BE2C (cell line): ENCODE measurements at places on chromosomes 3 and 15.

DNA sequence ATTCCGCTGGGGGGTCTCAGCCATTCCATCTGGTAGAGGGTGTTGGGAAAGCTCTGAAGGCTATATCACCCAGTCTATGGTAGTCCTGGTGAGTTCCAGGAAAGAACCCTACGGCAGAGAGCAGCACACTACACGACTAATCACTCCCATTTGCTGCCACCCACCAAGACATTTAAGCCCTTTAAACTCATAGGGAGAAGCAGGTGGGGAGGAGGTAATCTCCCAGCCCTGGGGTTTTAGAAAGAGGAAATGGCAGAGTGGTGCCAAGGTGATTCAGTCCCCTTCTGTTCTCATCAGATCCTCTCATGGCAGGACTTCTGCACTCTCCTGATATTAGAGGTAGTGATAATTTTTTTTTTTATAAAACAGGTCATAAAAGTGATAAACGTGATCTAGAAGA lies 10.6 kb upstream of the VWA5B2 start:
- no peak for DNase-seq

DNA sequence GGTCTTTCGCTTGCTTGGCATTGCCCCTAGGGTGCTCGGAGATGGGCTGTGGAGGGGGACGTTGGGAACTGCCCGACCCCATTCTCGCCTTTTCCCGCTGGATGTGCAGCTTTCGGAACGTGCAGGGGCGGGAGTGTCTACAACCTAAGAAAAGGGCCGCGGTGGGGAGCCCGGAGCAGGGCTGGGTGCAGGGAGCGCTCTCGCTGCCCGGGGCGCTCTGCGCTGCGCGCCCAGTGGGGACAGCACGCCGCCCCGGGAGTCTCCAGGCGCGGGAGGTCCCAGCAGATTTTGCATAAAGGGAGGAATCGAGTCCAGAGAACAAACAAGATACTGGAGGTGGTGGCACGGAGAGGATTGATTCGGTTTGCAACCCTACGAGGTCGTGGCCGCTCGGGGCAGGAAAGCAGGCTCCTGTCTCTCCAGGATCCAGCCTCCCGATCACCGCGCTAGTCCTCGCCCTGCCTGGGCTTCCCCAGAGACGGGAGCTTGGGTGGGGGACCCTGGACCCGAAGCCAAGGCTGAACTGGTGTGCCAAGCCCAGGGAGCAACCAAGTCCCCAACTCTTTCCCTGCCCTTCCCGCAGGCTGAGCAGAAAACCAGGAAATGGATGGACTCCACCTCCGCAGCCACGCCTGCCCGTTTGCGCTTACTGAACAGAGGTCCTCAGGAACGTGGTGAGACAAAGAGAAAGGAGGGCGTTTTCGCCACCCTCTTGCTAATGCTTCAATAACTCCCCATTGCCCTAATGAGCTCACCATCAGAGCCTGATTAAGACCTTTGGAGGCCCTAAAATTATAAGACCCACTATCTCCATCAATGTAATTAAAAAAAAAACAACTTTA lies 59.7 kb downstream of the NOX5 start:
- DNase-seq = peak; percentile 84

DNA sequence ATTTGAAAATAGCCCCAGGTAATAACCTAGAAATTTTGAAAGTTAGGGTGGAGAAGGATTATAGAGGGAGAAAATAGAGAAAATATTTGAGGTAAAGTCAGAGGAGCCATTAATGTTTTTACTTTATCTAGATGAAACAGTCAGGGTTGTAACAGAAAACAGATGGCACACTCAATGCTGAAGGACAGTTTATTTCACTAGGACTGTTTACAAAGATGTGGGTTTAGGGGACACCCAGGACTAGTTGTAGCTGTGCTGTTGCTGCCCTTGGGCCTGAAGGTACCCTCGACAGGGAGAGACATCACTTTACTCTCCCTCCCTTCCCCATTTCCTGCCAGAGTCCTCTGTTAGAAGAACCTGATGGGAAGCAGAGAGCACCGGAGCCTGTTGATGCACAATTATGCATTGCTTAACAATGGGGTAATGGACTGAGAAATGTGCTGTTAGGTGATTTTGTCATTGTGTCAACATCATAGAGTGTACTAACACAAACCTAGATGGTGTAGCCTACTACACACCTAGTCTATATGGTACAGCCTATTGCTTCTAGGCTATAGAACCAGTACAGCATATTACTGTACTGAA lies 103.8 kb downstream of the GALK2 start:
- peak; percentile 12 for DNase-seq

DNA sequence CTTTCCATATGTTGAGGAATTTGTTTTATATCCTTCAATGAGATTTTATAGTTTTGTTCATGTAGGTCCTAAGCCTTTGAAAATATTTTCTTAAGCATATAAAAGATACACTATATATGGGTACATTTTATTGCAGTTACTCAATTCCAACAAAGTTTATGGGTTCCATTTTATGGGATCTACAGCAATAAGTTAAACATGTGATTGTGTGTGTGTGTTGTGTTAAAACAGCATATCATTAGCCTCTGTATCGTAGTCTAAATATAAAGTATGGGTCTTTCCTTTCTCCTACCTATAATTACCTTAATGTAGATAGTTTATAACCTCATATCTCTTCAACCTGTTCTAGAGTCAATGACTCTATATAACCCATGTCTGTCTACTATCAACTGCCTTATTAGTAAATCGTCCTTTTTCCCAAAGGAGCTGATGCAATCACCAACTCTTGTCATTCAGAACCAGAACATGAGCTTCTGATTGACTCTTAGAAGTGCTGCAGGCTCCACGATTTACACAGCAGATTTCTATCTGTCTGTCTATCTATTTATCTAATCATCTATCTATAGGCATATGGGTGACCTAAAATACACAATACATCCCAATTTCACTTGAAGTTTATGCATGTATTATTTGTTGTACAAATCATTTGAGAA lies 512.6 kb upstream of the CBLB start:
- DNase-seq = peak; percentile 23

DNA sequence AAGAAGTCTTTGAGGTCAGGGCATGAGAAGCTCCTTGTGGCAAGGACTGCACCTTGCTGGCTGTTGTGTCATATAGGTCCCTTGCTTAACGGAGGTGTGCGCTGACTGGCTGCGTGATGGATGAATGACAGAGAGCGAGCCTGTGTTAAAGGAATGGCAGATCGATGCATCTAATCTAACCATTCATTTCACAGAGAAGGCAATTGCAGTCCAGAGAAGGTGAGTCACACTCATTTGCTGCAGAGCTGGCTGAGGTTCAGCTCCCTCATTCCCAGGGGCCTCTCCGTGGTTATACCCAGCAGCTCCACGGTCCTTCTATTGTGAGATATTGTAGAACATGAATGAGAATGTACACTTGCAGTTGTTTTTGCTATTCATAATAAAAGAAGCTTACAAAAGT lies 289.3 kb downstream of the EPHB1 start:
- DNase-seq = peak; percentile 18

- no peak for DNase-seq
These were observed at the start of gene OR4F6 for GRCh38 chr15:101803209-101803608. OR4F6 (plus strand) TSS chr15:101803509; CDS start chr15:101805720, 2,211 bp downstream.

DNA sequence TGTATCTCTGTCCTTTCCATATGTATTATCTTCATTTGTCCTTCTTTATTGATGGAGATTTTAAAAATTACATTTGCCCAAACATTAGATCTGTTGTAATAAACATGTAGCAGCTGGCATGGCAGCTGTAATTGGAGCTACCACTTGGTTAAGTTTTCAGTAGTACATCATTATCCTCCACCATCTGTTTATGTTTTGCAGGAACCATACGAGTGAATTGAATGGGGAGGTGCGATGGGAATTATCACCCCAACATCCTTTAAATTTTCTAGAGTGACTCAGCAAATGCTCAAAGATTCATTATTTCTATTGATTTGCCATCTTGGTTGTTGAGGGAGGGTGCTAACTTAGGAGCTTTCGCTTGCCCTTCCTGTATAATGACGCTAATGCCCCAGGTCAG lies 32.6 kb upstream of the NOX5 start:
- no peak for DNase-seq

- DNase-seq = no peak
These were observed 17.4 kb downstream of the LRIG1 start for GRCh38 chr3:66483409-66483906.

GRCh38 chr15:51580385-51580784 lies 42.2 kb downstream of the DMXL2 start:
- no peak for DNase-seq

DNA sequence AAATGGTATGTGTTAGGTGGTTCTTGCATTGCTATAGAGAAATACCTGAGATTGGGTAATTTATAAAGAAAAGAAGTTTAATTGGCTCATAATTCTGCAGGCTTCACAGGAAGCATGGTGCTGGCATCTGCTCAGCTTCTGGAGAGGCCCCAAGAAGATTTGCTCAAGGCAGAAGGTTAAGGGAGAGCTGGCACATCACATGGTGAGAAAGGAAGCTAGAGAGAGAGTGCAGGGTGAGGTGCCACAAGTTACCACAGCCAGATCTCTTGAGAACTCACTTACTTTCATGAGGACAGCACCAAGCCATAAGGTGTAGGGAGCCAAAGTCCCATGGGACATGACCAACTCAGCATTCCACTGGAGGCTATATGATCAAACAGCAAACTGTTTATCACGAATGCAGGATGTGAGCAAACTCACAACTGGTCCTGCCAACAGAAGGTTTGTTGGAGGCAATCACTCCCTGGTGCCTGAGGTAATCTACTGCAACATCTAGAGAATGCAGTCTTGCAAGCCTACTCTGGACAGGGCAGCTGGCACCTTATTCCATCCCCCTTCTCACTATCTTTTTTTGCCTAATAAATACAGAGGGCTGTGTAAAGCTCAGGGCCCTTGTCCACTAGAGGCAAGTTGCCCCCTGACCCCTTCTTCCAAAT lies 28.1 kb upstream of the CCR2 start:
- no peak for DNase-seq

DNA sequence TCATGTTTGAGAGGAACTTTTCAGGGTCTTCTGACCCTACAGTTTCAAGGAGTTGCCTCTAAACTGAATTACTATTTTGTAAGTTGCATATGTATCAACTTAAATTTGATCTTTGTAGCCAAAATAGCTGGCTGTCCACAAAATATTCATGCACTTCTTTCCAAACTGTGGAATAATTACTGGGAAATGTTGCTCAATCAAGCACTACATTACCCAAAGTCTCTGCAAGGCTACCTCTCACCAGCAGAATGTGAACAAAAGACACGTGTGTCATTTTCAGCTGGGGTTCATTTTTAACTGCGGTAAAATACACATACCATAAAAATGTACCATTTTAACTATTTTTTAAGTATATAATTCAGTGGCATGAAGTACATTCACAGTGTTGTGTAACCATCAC lies 320.4 kb downstream of the CTNNB1 start:
- DNase-seq = no peak
